ENCODE measurements at places on chromosomes 1 and 21. TPM values are rescaled to one million over a fixed set of nuclear protein-coding genes. Genes with fewer than 3 reads are reported as not detected.

- no peak for DNase-seq
- no peaks in the 10 kb centered on the region for H3K4me1 ChIP-seq
- H3K27ac ChIP-seq = no peak overlapping the region
- H3K4me3 ChIP-seq = no peak overlapping the region
- H3K36me3 ChIP-seq = no peaks in the 10 kb centered on the region
Observed at GRCh38 chr1:192775631-192776030, 33.2 kb upstream of the RGS2 start.

DNA sequence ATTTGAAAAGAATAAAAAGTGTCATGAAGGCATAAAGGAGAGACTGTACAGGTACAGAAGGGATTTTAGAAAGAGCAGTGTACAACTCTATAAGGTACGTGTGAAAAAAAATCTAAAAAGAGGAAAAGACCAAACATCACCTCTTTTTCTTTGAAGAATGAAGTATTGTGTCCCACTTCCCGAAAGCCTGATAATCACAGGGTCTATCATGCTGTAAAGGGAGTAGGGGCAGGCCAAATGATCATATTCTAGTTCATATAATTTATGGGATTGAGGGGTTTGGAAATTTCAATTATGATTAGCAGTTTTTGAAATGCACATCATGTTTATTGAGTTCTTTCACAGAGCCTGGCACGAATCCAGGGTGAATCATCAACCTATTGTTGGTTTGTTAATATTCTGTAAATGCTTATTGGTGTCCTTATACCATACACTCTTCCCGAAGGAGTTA is 910 bp upstream of the RERE start:
- no peaks in the 10 kb centered on the region for H3K36me3 ChIP-seq
- no peaks in the 10 kb centered on the region for H3K27me3 ChIP-seq
- peak overlapping the region; percentile 98 for H3K4me3 ChIP-seq
- H3K4me1 ChIP-seq = no peaks in the 10 kb centered on the region
- peak overlapping the region; percentile 96 for H3K27ac ChIP-seq
- no peak for DNase-seq

DNA sequence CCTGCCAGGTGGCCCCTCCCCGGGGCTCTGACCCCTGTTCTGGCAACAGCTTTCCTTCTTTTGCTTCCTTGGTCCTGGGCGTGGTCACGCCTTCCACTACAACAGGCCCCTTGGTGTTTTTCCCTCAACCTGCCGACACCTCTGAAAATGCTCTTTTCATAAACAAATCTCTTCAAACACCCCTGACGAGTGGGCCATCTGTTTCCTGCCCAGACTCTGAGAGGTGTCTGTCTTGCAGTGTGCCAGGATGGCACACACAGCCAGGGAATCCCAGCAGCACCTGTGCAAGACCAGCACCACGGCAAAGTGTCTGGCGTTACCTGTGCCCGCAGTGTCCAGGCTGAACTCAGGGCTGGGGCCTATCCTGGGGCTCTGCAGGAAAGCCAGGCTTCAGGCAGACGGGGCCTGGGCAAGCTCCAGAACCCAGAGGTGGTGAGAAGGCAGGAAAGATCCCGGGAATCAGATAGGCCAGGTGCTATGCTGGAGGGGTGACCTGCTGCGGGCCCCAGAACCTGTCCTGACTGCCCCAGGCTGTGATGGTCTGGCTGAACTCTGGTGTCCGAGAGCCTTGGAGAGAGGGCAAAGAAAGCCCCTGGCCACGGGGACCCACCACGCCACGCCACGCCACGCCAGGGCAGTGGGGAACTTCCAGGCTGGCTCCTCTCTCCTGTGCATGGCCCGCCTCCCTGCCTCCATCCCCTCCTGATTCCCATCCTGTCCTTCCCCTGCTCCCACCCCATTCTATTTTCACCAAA is 88.9 kb downstream of the SIK1 start:
- H3K27ac ChIP-seq = no peak overlapping the region
- no peaks in the 10 kb centered on the region for H3K27me3 ChIP-seq
- H3K36me3 ChIP-seq = no peaks in the 10 kb centered on the region
- H3K4me1 ChIP-seq = no peaks in the 10 kb centered on the region
- H3K4me3 ChIP-seq = no peak overlapping the region
- DNase-seq = no peak

- no peaks in the 10 kb centered on the region for H3K4me1 ChIP-seq
- no peaks in the 10 kb centered on the region for H3K36me3 ChIP-seq
- H3K27ac ChIP-seq = no peak overlapping the region
- DNase-seq = no peak
- H3K27me3 ChIP-seq = no peaks in the 10 kb centered on the region
Observed at GRCh38 chr1:55547405-55547804, 332.2 kb upstream of the USP24 start.

The ERVH48-1 gene
- not detected for total RNA-seq

The WNT2B gene
- 4.8 TPM for total RNA-seq

The RHBG gene
- not detected for total RNA-seq
